ENCODE measurements at places on chromosomes 2 and 18.

DNA sequence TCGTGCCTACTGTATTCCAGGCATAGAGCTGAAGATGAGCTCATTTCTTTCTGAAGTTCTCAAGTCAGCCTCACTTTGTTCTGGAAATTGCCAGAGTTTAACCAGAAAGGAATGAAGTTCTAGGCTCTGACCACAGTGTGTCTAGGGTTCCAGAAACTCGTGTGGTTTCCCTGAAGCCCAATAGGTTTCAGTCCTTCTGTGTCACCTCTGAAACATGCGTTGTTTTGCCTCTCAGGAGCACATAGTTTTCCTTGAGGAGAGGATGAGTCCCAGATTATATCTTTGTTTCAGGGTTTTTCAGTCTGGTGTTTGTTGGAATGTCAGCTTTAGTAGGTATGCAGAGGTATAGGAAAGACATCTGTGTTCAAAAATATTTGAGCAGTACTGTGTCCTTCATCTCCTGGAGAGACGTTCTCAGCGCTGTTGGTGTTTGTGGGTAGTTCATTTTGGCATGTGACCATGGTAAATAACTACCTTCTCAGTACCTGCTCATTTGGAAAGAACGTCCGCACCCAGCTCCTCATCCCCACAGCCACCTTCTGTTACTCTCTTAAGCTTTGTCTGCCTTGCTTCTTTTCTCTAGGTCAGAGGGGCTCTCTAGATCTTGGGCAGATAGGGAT is 56.6 kb downstream of the RALBP1 start:
- no peak overlapping the region for H3K4me3 ChIP-seq
- H3K27me3 ChIP-seq: no peaks in the 10 kb centered on the region
- no peaks in the 10 kb centered on the region for H3K4me1 ChIP-seq
- no peak for DNase-seq

DNA sequence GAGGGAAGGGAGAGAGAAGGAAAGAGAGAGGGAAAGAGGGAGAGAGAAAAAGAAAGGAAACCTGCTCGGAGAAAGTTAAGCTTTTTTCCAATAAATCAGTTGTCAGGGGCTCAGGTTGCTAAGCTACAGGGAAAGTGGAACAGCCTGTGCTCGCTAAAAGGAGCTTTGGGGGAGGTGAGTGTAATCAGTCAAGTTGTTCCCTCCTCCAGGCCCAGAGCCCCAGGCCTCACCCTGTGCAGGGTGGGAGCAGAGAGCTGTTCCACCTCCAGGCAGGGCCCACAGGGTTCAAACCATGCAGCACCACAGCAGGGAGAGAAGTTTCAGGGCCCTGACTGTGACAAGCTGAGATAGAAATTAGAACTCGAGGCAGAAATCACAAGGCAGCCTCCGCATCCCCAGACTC is 56.4 kb upstream of the PPP1CB start:
- H3K27ac ChIP-seq: no peak overlapping the region
- H3K36me3 ChIP-seq: no peaks in the 10 kb centered on the region
- 0 out of 2 replicates have a peak, but pooled peaks cover 1% of the 10 kb centered on the region for H3K4me1 ChIP-seq
- DNase-seq: no peak

DNA sequence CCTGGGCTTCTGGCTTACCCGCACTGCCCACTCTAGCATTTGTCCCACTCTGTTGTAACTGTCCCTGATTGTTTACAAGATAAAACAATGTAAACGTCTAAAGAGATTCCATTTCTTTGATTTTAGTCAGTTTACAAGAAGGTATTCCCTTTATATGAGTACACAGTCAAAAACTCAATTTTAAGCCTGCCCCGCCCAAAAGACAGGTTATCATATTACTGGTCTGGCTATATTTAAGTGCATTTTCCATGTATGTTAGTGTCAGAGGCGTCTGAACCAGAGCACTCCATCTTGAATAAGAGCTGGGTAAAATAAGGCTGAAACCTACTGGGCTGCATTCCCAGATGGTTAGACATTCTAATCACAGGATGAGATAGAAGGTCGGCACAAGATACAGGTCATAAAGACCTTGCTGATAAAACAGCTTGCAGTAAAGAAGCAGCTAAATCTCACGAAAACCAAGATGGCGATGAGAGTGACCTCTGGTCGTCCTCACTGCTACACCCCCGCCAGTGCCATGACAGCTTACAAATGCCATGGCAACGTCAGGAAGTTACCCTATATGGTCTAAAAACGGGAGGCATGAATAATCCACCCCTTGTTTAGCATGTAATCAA is 15.0 kb downstream of the GPR45 start:
- H3K4me1 ChIP-seq: no peaks in the 10 kb centered on the region
- no peaks in the 10 kb centered on the region for H3K36me3 ChIP-seq
- no peaks in the 10 kb centered on the region for H3K27me3 ChIP-seq

GRCh38 chr2:164905307-164905706 is 50.0 kb downstream of the SLC38A11 start:
- no peaks in the 10 kb centered on the region for H3K36me3 ChIP-seq
- no peak for DNase-seq
- H3K27me3 ChIP-seq: no peaks in the 10 kb centered on the region

DNA sequence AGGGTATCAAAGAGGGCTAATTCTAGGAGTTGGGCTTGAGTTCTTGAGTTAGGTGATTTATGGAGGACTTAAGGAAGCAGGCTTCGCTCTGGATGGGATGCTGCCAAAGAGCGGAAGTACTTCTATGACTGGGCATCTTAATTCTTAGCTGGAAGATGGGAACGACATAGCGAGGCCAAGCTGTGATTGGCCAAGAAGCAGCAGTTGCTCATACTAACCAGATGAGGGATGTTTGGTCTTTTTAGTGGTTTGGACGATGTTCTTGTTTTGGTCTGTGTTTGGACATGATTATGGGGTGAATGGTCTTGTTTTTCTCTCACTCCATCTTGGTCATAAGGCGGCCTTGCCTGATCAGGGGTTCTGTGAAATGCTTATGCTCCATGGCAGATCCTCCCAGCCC is 133.7 kb downstream of the MSH2 start:
- peaks cover 3% of the 10 kb centered on the region for H3K36me3 ChIP-seq
- H3K4me1 ChIP-seq: peaks cover 1% of the 10 kb centered on the region
- H3K4me3 ChIP-seq: no peak overlapping the region
- H3K27ac ChIP-seq: no peak overlapping the region
- H3K27me3 ChIP-seq: no peaks in the 10 kb centered on the region

- H3K4me3 ChIP-seq: no peak overlapping the region
- H3K36me3 ChIP-seq: no peaks in the 10 kb centered on the region
- DNase-seq: no peak
- no peak overlapping the region for H3K27ac ChIP-seq
- H3K4me1 ChIP-seq: peaks cover 6% of the 10 kb centered on the region
- no peaks in the 10 kb centered on the region for H3K27me3 ChIP-seq
Observed at GRCh38 chr2:16298866-16299265, 358.5 kb downstream of the MYCN start.

GRCh38 chr2:183185534-183185933 is 61.3 kb downstream of the NUP35 start:
- DNase-seq: no peak
- peaks cover 8% of the 10 kb centered on the region for H3K36me3 ChIP-seq
- 0 out of 2 replicates have a peak, but pooled peaks cover 2% of the 10 kb centered on the region for H3K4me1 ChIP-seq
- no peaks in the 10 kb centered on the region for H3K27me3 ChIP-seq
- H3K27ac ChIP-seq: no peak overlapping the region
- H3K4me3 ChIP-seq: no peak overlapping the region

DNA sequence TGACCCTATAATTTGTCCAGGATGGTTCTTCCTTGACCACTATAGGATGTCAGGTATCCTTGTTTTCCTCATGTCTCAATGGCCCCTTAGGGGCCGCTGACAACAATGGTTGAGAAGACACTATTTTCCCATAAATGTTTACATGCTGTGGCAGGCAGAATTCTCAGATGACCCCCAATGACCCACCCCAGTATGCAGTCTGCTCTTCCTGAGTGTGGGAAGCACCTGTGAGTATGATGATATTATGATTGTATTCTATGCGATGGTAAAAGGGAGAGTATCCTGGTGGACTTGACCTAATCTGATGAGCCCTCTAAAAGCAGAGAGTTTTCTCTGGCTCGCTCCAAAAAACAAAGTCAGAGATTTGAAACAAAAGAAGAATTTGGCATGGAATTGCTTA is 123.1 kb upstream of the DLX2 start:
- H3K27ac ChIP-seq: no peak overlapping the region
- no peaks in the 10 kb centered on the region for H3K27me3 ChIP-seq
- DNase-seq: no peak

GRCh38 chr2:36165132-36165531 is 190.4 kb upstream of the CRIM1 start:
- DNase-seq: no peak
- no peaks in the 10 kb centered on the region for H3K36me3 ChIP-seq

GRCh38 chr2:207202645-207203044 is 36.9 kb upstream of the KLF7 start:
- no peak overlapping the region for H3K4me3 ChIP-seq
- H3K36me3 ChIP-seq: no peaks in the 10 kb centered on the region
- peak; percentile 37 for DNase-seq
- no peaks in the 10 kb centered on the region for H3K27me3 ChIP-seq
- H3K27ac ChIP-seq: no peak overlapping the region
- H3K4me1 ChIP-seq: no peaks in the 10 kb centered on the region

DNA sequence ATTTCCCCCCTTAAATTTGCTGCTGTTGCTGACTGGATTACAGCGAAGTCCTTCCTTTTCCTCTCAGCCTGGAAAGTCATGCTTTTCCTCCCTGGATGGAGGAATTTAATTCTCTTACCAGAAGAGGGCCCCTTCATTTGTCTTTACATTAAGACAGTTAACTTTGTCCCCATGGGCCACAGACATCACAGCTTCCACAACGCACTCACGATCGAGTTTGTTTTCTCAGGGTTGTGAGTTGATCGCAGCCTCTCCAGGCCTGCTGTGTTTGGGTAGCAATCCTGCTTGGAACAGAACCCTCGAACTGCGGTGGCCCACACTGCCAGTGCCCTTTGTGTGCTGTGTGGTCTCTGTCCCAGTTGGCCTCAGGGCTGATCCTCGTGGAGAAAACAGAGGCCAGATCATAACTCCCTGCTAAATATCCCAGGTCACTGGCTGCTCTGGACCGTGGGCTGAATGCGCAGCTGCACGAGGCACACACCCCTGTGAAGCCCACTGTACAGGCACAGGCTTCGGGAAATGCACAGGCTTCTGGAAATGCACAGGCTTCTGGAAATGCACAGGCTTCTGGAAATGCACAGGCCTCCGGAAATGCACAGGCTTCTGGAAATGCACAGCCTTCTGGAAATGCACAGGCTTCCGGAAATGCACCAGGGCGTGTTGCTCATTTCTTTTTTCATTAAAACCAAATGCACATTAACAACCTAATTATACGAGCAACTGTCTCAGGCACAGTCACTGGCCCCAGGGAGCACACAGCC is 2.2 kb upstream of the PDIA6 start:
- H3K27ac ChIP-seq: no peak overlapping the region
- H3K36me3 ChIP-seq: no peaks in the 10 kb centered on the region
- H3K4me3 ChIP-seq: no peak overlapping the region
- no peaks in the 10 kb centered on the region for H3K27me3 ChIP-seq
- no peak for DNase-seq
- peaks cover 2% of the 10 kb centered on the region for H3K4me1 ChIP-seq

DNA sequence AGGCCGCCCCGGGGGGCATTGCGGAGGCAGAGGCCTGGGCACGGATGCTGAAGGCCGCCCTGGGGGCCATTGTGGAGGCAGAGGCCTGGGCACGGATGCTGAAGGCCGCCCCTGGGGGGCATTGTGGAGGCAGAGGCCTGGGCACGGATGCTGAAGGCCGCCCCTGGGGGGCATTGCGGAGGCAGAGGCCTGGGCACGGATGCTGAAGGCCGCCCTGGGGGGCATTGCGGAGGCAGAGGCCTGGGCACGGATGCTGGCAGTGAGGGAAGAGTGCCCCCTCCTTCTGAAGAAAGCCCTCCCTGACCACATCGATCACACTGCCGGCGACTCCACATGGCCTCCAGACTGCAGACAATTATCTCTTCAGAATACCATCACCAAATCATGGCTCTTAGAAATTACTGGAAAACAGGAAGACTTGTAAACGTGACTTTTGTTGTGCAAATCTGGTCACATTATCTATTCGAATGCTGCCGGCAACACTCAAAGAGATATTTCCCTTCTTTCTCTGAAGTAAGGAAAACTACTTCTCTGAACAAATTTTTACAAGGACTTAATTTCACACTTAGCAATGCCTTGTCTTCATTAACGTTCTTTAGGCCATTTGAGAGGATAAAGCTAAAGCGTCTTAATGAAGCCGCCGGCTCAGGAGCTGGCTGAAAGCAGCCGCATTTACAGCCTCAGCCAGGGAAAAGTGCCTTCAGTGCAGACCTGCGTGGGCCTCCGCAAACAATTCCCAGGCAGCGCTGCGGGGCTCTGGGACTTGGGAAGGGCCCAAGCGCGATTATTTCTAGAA is 18.1 kb upstream of the SNTG2 start:
- H3K27ac ChIP-seq: no peak overlapping the region
- no peaks in the 10 kb centered on the region for H3K36me3 ChIP-seq
- DNase-seq: no peak
- no peak overlapping the region for H3K4me3 ChIP-seq
- no peaks in the 10 kb centered on the region for H3K27me3 ChIP-seq

- H3K4me1 ChIP-seq: no peaks in the 10 kb centered on the region
- H3K27me3 ChIP-seq: no peaks in the 10 kb centered on the region
- H3K27ac ChIP-seq: no peak overlapping the region
- no peak overlapping the region for H3K4me3 ChIP-seq
- no peak for DNase-seq
- H3K36me3 ChIP-seq: peaks cover 3% of the 10 kb centered on the region
Observed at GRCh38 chr18:51074605-51075004, 44.6 kb downstream of the SMAD4 start.

DNA sequence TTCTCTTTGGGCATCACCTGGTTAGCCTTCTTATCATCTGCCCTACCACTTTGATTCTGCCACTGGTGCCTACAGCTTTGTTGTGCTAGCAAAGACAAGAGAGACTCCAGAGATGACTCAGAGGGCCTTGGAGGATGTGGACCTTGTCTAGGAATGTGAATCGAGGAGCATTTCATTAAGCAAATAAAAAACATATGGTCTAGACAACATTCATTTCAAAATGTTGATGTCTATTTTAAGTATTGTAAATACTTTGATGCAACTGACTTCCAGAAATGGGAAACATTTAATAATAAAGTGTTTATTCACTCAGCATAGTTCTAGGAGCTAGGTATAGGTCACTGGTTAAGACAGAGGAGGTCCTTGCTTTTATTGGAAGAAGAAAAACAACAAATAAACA is 195.5 kb downstream of the CDCA7 start:
- no peak overlapping the region for H3K4me3 ChIP-seq
- no peaks in the 10 kb centered on the region for H3K36me3 ChIP-seq
- H3K27me3 ChIP-seq: no peaks in the 10 kb centered on the region
- 0 out of 2 replicates have a peak, but pooled peaks cover 1% of the 10 kb centered on the region for H3K4me1 ChIP-seq

DNA sequence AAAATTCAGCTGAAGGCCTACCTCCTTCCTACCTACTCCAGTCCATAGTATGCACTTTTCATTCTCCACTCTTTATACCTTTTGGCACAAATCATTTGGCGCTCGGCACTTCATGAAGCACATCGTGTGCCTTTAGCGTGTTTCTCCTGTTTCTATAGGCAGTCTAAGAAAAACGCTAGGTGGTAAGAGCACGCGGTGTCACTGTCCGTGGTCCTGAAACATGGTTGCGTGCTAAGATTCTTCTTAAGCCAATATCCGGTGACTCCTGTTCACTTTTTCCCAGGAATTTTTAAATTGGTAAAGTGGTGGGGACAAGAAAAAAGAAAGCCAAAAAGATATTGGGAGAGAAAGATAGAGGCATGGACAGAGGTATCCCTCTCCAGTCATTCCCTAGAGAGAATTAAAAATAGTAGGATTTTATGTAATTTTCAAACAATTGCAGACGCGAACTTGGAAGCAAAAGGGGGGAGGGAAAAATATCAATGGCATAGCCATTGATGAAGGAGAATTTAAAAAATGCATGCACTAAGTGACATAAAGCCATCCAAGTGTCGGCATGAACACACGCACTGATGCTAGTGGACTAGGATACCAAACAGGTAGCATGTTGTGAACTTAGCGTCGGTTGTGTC is 1.4 kb upstream of the CTNNA2 start:
- no peak overlapping the region for H3K27ac ChIP-seq
- H3K27me3 ChIP-seq: peaks cover 1% of the 10 kb centered on the region
- peak; percentile 81 for DNase-seq
- H3K36me3 ChIP-seq: no peaks in the 10 kb centered on the region

All from iPS DF 6.9 (cell line).